Posterior cingulate gyrus (tissue), 11 donors: ENCODE measurements at places on chromosomes 7 and 10.
A peak's percentile ranks its signal among the peaks of the same experiment; 100 is the strongest.

GRCh38 chr10:117782276-117782675, 239.7 kb downstream of the EMX2 start:
- no peak for DNase-seq

- DNase-seq, result no peak
Observed at GRCh38 chr7:41046221-41046761, 656.6 kb downstream of the INHBA start.

DNA sequence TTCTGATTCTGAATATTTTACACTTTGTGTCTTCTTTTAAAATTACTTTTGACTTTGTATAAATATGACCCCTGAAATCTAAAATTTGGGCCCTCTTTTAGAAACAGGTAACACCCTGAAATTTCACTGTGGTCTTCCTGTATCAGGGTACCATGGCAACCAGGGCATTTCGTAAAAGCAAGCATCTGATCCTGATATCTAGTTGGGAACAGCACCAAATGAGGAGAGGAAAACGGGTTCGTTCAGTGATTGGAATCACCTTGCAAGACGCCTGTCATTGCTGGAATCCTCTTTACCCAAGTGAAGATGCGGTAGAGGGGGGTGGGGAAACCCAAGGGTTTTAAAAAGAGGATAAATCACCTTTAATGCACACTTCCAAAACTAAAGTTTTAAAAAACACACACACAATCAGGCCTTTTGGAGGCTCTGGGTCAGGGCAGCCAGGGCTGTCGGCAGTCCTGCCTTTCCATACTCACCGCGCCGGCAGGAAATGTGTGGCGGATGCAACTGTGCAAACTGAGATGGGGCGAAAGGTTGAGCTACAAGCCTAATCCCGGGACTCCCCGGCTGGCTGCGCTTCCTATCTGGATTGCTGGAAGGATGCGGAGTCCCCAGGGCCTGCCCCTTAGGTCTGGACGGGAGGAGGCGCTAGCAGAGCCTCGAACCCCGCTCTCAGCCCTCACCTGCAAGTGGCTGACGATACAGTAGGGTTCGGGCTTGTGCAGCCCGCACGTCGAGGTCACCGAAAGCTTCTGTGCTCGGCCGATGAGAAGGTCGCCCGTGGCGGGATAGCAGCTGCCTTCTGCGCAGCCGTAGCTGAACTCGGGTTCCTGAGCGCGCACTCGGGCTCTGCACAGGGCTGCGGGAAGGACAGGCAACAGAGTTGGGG, 1.8 kb downstream of the LAMB1 start:
- DNase-seq, result peak; percentile 88

DNA sequence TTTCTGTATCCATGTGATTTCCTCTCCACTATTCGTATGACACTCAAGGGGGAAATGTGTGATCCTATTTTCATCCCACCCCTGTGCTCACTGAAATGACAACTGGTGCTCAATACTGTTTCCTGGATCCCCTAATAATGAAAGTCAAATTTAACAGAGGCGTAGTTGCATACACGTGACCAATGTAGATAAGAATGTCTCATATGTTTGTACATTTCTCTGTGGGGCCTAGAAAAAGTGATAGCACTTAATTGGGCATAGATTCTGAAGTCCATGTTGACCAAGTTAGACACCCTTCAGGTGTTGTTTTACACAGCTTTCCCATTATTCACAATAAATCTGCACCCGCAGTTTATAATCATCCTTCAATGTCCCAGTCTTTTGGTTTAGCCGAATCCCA, 59.1 kb downstream of the JAZF1 start:
- no peak for DNase-seq

GRCh38 chr7:91165846-91166230, 98.4 kb upstream of the FZD1 start:
- DNase-seq, result no peak

GRCh38 chr10:44385696-44386441, 972 bp upstream of the CXCL12 start:
- DNase-seq, result no peak

- DNase-seq, result no peak
Observed at GRCh38 chr7:76424413-76425111, at the start of gene ZP3. TSS of gene ZP3 (plus strand) at chr7:76424950. CDS start at chr7:76424965, 15 bp downstream.

DNA sequence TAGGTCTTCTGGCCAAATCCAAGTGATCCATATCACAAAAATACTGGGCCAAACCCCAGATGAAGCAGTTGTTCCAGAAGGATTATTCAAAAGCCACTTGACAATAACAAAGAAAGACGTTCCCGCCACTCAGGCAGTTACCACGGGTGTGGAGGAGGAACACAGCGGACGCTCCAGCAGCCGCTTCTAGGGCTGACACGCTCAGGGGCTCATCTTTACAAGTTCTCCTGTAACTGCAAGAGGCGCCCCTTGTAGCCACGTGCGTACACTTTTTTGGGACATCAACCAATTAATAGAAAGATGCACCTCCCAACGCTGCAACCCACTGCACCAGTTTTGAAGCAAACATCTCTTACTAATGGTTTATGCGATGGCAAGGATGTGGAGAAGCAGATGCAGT, 159.4 kb downstream of the GRID1 start:
- DNase-seq, result peak; percentile 69

GRCh38 chr10:5274795-5275194, 78.2 kb downstream of the AKR1C4 start:
- DNase-seq, result no peak

DNA sequence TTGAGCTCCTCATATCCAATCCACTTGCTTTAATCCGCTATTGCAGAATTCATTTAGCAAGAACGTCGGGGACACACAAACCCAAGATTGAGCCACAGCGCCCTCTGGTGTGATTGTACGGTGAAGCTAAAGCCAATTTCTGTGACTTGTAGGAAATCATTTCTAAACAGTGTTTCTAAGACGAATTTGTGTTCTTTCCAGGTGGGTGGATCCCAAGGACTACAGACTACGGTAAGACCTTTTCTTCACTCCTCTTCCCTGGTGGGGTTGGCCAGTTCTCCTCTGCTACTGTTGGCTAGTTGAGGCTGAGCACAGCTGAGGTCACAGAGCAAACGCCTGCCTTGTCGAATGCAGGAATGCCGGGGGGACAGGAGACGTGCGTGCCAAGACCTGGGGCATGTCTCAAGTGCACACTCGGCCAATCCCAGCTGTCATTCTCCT, 5.2 kb downstream of the DMBT1 start:
- peak; percentile 91 for DNase-seq

GRCh38 chr10:99927721-99928280, 81.9 kb downstream of the DNMBP start:
- DNase-seq, result no peak
